ENCODE measurements at places on chromosomes 4 and X. TPM values are rescaled to one million over a fixed set of nuclear protein-coding genes. Genes with fewer than 3 reads are reported as not detected.

Gene EPHA5
- total RNA-seq = under 0.01 TPM

Gene POU3F4
- not detected for total RNA-seq

Gene RBMXL3
- not detected for total RNA-seq

Gene PABPC1L2B
- total RNA-seq = not detected

Gene SATL1
- total RNA-seq = not detected

Gene PABPC1L2A
- not detected for total RNA-seq

Gene RADX
- total RNA-seq = 2.2 TPM

Gene FGA
- not detected for total RNA-seq

Gene MAGEA10
- not detected for total RNA-seq

Gene KIAA1210
- total RNA-seq = not detected

Gene SMR3B
- total RNA-seq = not detected

Gene USP51
- total RNA-seq = 1.1 TPM

Gene SMPX
- total RNA-seq = not detected

Gene SRPX2
- 20.6 TPM for total RNA-seq

Gene DUX4
- not detected for total RNA-seq

Gene TEX11
- not detected for total RNA-seq

Gene HPGDS
- not detected for total RNA-seq

Gene MGST2
- total RNA-seq = 8.1 TPM

Gene CT83
- total RNA-seq = not detected

Gene RBM47
- total RNA-seq = 0.83 TPM

Gene SLC9B1
- 0.28 TPM for total RNA-seq

Gene TRPC3
- total RNA-seq = 2.7 TPM

Gene HSFX1
- under 0.01 TPM for total RNA-seq
